ENCODE measurements at places on chromosomes 12 and 14. TPM values are rescaled to one million over a fixed set of nuclear protein-coding genes. Genes with fewer than 3 reads are reported as not detected.

- H3K4me3 ChIP-seq: no peak overlapping the region
- H3K27ac ChIP-seq: no peak overlapping the region
- peaks cover 4% of the 10 kb centered on the region for H3K27me3 ChIP-seq
- H3K4me1 ChIP-seq: no peaks in the 10 kb centered on the region
- H3K36me3 ChIP-seq: peaks cover 4% of the 10 kb centered on the region
Measured at GRCh38 chr12:1552911-1553491, 41.4 kb downstream of the FBXL14 start.

DNA sequence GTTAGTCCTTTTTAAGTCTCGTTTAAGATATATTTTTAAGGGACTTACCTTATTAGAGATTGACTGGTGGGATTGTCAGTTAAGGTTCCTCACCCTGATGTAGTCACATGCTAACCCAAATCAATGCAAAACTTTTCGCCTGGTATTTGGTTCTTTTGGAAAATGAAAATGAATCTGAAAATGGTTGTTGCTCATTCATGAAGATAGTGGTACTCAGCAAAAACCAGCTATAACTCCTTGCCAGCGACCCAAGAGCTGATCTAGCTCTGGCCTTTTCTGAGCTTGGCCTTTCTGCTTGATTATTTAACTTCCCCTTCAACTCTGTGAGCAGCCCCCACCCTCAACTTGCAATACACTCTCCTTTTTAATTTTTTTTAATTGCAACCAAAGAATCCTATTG is 85.0 kb upstream of the GTF2A1 start:
- H3K4me3 ChIP-seq: no peak overlapping the region
- peaks cover 3% of the 10 kb centered on the region for H3K36me3 ChIP-seq
- H3K27me3 ChIP-seq: no peaks in the 10 kb centered on the region
- H3K27ac ChIP-seq: no peak overlapping the region

DNA sequence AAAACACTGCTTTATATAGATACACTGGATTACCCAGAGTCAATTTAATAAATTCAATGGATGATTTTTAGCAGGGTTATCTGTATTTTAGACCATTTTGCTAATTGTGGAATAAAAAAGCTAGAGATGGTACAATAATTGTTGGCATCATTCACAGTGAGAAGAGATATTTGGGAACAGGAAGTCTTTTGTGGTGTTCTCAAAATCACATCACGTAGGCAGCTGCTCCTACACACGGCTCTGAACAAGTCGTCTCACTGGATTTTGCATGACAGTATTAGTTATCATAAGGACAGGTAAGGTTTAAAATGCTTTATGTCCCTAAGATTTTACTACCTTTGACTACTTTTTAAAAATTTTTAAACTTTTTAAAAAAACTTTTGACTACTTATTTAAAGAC is 52.0 kb downstream of the PAPLN start:
- DNase-seq: no peak
- H3K4me1 ChIP-seq: no peaks in the 10 kb centered on the region
- H3K27me3 ChIP-seq: no peaks in the 10 kb centered on the region
- H3K36me3 ChIP-seq: peaks cover 27% of the 10 kb centered on the region

DNA sequence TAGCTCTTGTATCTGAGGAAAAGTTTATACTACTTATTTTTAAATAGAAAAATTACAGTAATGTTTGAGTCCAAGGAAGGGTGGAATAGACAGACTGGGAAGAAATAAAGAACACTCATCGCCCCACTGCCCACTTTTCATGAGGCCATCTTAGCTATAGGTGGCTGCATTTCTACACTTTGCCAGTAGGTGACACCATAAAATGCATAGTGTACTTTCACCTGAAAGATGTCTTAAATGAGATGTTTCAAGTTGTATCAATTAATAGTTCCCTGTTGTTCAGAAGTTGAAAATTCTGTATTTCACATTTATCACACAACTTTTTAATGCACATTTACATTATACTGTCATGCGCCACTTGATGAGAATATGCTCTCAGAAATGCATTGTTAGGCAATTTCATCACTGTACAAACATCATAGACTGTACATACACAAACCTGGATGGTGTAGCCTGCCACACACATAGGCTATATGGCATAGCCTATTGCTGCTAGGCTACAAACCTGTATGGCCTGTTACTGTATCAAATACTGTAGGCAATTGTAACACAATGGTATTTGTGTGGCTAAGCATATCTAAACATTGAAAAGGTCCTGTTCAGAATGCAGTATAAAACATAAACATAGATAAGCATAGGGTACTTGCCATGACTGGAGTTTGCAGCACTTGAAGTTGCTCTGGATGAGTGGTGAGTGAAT is 27.6 kb downstream of the PMCH start:
- no peak overlapping the region for H3K27ac ChIP-seq
- no peak overlapping the region for H3K4me3 ChIP-seq
- H3K4me1 ChIP-seq: peaks cover 4% of the 10 kb centered on the region
- no peak for DNase-seq

DNA sequence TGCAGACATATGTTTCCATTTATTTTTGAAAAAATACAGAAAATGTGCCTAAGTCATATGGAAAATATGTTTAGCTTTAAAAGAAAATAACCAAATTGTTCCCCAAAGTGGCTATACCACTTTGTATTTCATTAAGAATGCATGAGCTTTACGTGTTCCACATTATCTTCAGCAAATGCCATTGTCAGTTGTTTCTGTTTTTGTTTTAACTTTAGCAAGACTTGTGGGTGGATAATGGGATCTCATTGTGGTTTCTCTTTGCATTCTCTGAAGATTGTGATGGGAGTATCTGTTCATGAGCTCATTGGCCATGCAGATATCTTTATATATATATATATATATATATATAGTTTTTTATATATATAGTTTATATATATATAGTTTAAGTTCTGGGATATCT is 181.5 kb downstream of the CCER1 start:
- no peak overlapping the region for H3K4me3 ChIP-seq

GRCh38 chr14:105494606-105494929 is 3.5 kb downstream of the TEDC1 start:
- no peak overlapping the region for H3K27ac ChIP-seq
- H3K36me3 ChIP-seq: no peaks in the 10 kb centered on the region
- peak; percentile 15 for DNase-seq
- H3K4me3 ChIP-seq: no peak overlapping the region
- peaks cover 4% of the 10 kb centered on the region for H3K4me1 ChIP-seq

DNA sequence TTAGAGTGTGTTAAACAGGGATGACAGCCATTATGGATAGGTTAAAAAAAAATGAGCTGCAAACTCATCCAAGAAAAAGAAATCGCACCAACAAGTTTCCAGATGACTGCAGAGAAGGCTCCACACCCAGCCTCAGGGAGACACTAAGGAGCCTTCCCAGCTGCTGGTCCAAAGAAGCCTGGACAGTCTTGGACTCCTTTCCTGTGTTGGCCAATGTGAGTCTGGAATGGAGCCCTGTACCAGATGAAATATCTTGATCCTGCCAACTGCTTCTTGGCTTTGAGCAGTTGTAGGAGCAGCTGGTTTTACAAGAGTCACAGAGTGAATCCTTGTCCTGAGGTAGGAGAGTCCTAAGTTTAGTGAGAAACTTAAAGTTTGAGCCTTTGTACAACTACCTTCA is 44.5 kb downstream of the SLC38A1 start:
- H3K4me3 ChIP-seq: no peak overlapping the region
- peaks cover 25% of the 10 kb centered on the region for H3K4me1 ChIP-seq

DNA sequence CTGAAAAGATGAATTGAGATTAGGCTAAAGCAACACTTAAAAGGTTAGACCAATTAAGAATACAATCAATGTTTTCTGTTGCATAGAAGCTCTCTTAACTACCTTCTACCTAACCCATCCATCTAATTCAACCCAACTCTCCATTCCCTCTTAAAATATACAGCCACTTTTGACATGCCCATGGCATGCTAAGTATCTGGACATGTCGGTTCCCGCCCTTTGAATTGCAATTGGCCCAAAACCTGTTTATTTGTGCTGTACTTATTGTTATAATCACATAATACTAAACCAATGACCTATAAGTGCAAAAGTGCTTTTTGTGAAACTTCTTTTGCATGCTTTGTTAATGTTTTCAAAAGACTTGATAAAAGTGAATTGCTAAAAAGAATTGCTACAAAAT is 37.6 kb upstream of the APPL2 start:
- DNase-seq: no peak
- H3K36me3 ChIP-seq: no peaks in the 10 kb centered on the region
- H3K27ac ChIP-seq: no peak overlapping the region
- H3K4me3 ChIP-seq: no peak overlapping the region

DNA sequence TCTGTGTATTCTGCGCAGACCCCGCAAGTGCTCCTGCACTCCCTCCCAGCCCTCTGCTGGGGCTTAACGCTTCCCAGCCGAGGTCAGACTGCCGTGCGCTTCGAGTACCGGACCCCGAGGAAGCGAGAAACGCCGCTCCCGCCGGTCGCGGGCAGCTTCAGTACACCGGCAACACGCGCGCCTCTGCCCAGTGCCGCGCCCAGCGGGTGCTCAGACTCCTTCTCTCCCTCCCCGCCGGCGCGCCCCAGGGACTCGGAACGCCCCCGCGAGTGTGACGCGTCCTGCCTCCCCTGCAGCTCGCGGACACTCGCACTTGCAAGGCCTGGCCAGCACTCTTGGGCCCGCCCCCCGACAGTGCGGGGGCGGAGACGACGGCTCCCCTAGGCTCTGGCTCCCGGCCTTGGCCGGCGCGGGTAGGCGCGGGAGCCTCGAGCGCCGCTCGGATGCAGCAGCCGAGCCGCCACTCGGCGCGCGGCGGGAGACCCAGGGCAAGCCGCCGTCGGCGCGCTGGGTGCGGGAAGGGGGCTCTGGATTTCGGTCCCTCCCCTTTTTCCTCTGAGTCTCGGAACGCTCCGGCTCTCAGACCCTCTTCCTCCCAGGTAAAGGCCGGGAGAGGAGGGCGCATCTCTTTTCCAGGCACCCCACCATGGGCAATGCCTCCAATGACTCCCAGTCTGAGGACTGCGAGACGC is at the start of gene PTGER2:
PTGER2 (plus strand) TSS at position 410 of the 692 bp plus-strand sequence; CDS start at position 647, 237 bp downstream.
- H3K4me1 ChIP-seq: peaks cover 57% of the 10 kb centered on the region
- peaks cover 86% of the 10 kb centered on the region for H3K27me3 ChIP-seq
- peak; percentile 64 for DNase-seq
- peak within 1 kb of the TSS; percentile 91 for H3K4me3 ChIP-seq
- H3K36me3 ChIP-seq: no peaks in the 10 kb centered on the region

- H3K36me3 ChIP-seq: peaks cover 3% of the 10 kb centered on the region
- H3K27ac ChIP-seq: no peak overlapping the region
- no peak for DNase-seq
- H3K4me1 ChIP-seq: peaks cover 14% of the 10 kb centered on the region
Measured at GRCh38 chr14:81301371-81301770, 80.6 kb upstream of the GTF2A1 start.

DNA sequence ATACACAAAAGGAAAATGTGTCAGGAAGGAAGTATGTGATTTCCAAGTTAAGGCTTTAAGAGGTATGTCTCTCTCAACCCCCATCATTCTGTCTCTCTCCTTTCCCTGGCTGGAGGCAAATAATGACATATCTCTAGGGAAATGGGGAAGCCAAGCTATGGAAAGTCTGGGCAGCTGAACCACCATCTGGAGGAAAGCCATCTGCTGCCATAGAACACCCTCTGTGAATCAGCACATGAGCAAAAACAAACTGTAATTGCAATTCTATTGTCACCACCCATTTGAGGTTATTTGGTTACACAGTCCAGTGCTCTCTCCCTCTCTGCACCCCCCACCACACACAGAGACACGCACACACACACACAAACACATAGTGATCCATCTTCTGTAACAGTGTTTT is 766.2 kb downstream of the FLRT2 start:
- H3K36me3 ChIP-seq: no peaks in the 10 kb centered on the region
- no peak for DNase-seq
- H3K4me3 ChIP-seq: no peak overlapping the region
- H3K27ac ChIP-seq: no peak overlapping the region
- peaks cover 1% of the 10 kb centered on the region for H3K27me3 ChIP-seq

DNA sequence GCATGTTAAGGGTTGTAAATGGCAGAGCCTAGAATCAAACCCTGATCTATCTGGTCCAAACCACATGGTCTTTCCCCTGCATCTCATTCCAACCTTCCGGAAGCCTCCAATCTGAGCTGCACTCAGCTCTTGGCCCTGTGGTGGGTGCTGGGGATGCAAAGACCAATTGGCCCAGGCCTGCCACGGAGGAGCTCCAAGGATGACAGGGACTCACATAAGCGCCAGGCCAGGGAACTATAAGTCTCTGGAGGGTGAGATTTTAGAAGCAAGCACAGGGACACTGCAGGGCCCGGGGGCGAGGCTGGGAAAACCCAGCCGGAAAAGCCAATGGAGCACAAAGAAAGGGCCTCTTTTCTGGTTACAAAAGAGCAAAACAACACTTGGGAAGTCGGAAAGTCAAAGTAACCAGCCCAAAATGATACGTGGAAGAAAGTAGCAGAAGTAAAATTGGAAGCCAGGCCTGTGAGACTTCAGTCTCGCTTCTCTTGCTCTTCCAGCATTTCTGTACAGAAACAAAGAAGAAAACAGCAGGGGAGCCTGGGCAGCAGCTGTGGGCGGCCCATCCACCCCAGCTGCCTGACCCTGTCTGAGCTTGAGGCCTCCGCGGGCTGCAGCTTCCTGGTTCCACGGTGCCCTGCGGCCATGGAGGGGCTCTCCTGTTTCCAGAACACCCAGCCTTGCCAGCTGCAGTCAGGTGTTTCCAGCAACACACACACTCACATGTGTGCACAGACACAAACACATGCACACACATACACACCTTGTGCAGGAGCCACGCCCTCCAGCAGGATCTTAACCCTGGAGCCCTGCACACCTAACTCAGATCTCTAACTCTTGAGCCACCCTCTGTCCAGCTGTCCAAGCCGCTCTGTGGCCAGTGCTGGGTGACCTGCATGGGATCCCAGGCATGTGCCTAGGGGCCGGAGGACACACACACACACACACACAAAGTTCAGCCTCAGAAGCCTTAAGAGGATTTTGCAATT is 178.2 kb downstream of the BCL11B start:
- no peak overlapping the region for H3K27ac ChIP-seq
- DNase-seq: no peak
- H3K27me3 ChIP-seq: no peaks in the 10 kb centered on the region
- no peak overlapping the region for H3K4me3 ChIP-seq

DNA sequence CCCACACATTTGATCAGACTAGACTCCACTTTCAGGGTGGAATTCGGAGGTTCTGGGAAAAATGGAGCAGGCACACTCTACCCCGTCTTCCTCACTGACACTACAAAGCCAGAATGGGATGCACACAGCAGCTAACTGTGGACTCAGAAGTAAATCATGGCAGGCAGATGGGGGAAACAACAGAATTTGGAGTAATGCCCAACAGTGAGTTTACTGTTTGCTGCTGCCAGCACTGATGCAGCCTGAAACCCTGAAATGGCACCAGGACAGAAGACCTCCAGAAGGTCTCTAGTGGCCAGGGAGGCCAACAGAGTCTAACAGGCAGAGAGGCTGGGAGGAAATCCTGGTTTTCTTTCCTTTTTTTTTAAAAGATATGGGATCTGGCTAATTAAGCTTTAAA is 24.6 kb downstream of the KCTD10 start:
- H3K4me3 ChIP-seq: no peak overlapping the region
- DNase-seq: no peak
- H3K36me3 ChIP-seq: peaks cover 36% of the 10 kb centered on the region
- no peaks in the 10 kb centered on the region for H3K27me3 ChIP-seq
- H3K4me1 ChIP-seq: no peaks in the 10 kb centered on the region

The FITM1 gene
- 1.0 TPM for total RNA-seq

The ABCC9 gene
- 1.00 TPM for total RNA-seq

The GAS2L3 gene
- 17.5 TPM for total RNA-seq

The VWF gene
- 0.24 TPM for total RNA-seq

The MAP3K12 gene
- total RNA-seq: 35.4 TPM

The GALNT8 gene
- total RNA-seq: 2.0 TPM

The OR10A7 gene
- total RNA-seq: not detected

The CIROP gene
- not detected for total RNA-seq

The ESPL1 gene
- total RNA-seq: 20.8 TPM

The IL22 gene
- not detected for total RNA-seq

The B4GALNT3 gene
- 7.0 TPM for total RNA-seq

Data from mesothelial cell of epicardium (in vitro differentiated cells).